ENCODE measurements at places on chromosomes 1 and 21. TPM values are rescaled to one million over a fixed set of nuclear protein-coding genes. Genes with fewer than 3 reads are reported as not detected.

DNA sequence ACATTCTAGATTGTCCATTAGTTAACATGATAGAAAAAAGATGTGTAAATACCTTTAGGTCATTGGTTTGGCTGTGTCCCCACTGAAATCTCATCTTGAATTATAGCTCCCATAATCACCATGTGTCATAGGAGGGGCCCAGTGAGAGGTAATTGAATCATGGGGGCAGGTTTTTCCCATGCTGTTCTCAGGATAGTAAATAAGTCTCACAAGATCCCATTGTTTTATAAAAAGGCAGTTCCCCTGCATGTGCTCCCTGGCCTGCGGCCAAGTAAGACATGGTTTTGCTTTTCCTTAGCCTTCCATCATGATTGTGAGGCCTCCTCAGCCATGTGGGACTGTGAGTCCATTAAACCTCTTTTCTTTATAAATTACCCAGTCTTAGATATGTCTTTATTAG, 32.5 kb upstream of the SLC44A5 start:
- H3K27ac ChIP-seq = no peak overlapping the region
- DNase-seq = no peak
- H3K4me1 ChIP-seq = no peaks in the 10 kb centered on the region
- no peak overlapping the region for H3K4me3 ChIP-seq

Gene SPOCD1
- 0.07 TPM for total RNA-seq

Gene CD84
- total RNA-seq = 14.9 TPM

Gene CELSR2
- 4.3 TPM for total RNA-seq

- no peak overlapping the region for H3K4me3 ChIP-seq
- no peaks in the 10 kb centered on the region for H3K4me1 ChIP-seq
- H3K27me3 ChIP-seq = no peaks in the 10 kb centered on the region
- H3K27ac ChIP-seq = no peak overlapping the region
- H3K36me3 ChIP-seq = no peaks in the 10 kb centered on the region
- no peak for DNase-seq
Measured at GRCh38 chr1:219292999-219293398, 119.3 kb downstream of the LYPLAL1 start.

Gene ETV3L
- not detected for total RNA-seq

DNA sequence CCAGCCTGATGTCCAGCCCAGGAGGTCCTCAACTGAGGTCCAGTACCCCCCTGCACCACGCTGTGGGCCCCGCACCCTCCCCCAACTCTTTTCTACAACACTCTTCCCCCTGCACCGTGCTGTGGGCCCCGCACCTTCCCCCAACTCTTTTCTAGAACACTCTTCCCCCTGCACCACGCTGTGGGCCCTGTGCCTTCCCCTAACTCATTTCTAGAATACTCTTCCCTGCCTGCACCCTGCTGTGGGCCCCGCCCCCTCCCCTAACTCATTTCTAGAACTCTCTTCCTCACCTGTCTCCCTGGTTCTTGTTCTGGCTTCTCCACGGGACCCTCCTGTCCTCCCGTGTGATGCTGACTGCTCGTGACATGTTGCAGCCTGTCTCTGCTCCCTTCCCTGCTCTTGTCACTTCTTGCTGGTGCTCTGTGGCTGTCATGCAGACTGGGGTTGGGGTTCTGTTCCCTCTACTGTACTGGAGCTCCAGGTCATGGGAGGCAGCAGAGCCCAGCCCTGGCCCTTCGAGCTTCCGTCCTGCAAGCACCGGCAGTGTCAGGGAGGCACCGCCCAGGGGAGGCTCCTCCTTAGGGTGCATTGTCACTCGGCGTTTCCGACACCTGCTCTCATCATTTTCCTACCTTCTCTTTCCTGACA, 160.1 kb upstream of the COL6A1 start:
- H3K36me3 ChIP-seq = peaks cover 2% of the 10 kb centered on the region
- peak; percentile 6 for DNase-seq
- no peak overlapping the region for H3K4me3 ChIP-seq
- peaks cover 38% of the 10 kb centered on the region for H3K4me1 ChIP-seq
- peaks cover 7% of the 10 kb centered on the region for H3K27me3 ChIP-seq

DNA sequence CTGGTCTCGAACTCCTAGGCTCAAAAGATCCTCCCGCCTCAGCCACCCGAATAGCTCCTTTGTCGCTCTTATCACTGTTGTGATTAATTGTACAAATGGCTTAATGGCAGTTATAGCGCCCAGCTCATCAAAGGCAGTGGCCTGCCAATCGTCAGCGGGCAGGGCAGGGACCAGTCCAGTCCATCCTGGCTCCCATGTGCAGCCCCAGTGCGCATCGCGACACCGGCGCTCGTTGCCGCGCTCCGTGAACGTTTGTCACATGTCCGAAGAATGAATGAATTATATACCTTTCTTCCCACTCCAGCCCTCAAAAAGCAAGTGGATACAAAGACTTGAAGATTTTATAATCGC, 18.4 kb downstream of the MTX1 start:
- peak overlapping the region; percentile 95 for H3K4me3 ChIP-seq
- DNase-seq = no peak
- H3K27ac ChIP-seq = peak overlapping the region; percentile 94
- H3K4me1 ChIP-seq = peaks cover 26% of the 10 kb centered on the region

- H3K4me1 ChIP-seq = no peaks in the 10 kb centered on the region
- no peak overlapping the region for H3K27ac ChIP-seq
- DNase-seq = no peak
- peaks cover 49% of the 10 kb centered on the region for H3K27me3 ChIP-seq
- H3K36me3 ChIP-seq = no peaks in the 10 kb centered on the region
Measured at GRCh38 chr1:61094677-61095469, 12.5 kb downstream of the NFIA start.

Gene PTCH2
- total RNA-seq = 0.59 TPM

DNA sequence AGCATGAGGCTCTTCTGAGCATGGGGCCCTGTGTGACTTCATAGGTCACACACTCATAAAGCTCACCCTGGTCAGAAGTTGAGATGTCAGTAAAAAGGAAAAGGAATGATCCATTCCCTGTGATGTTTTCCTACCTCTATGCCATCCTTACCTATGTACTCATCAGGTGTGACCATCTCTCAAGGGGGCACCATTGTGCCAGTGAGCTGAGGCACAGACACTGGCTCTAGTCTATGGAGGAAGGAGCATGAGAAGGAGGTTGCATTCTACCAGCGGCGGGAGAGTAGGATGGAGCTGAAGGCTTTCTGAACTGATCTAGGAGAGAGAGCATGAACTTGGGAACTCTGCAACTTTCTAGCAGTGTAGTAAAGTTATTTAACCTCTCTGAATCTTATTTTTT, 65.8 kb upstream of the RGL1 start:
- no peak for DNase-seq
- H3K36me3 ChIP-seq = peaks cover 4% of the 10 kb centered on the region
- no peak overlapping the region for H3K4me3 ChIP-seq
- H3K27ac ChIP-seq = no peak overlapping the region
- no peaks in the 10 kb centered on the region for H3K4me1 ChIP-seq

DNA sequence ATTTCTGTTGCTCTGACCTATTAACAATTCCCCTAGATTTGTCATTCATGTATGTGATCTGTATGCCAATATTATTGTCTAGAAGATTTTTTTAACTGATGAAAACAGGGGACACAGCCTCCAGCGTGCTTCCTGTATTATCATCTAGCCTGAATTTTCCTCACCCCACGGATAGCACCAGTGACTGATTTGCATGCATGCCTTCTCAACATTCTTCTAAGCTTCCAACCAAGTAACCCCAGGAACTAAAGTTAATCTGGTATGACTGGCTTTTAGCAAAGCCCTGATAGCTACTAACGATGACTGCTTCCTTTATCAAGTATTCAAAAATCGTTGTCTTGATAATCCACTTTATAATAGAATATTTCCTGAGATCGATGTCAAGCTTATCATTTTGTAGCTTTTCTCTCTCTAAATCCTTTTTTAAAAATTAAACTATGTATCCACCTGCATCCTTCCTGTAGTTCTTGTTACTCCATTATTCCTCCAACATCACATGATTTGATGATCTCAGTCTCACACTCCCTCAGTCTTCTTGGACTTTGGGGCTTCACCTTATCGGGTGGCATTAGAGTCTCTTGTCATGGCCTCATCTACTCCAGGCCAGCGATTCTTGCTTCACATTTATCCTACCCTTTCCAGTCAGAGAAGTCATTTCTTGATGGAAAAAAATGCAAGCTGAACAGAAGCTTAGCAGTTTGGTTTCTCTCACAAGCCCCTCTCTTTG, 19.0 kb downstream of the BCAR3 start:
- peaks cover 18% of the 10 kb centered on the region for H3K4me1 ChIP-seq
- no peaks in the 10 kb centered on the region for H3K27me3 ChIP-seq
- H3K36me3 ChIP-seq = peaks cover 26% of the 10 kb centered on the region
- no peak overlapping the region for H3K4me3 ChIP-seq
- no peak overlapping the region for H3K27ac ChIP-seq

GRCh38 chr1:23019863-23020625, 776 bp downstream of the KDM1A start:
- H3K36me3 ChIP-seq = peaks cover 29% of the 10 kb centered on the region
- H3K27ac ChIP-seq = peak overlapping the region; percentile 76
- DNase-seq = peak; percentile 14
- H3K27me3 ChIP-seq = peaks cover 2% of the 10 kb centered on the region
- peak overlapping the region; percentile 93 for H3K4me3 ChIP-seq

Gene TRPM2
- total RNA-seq = 6.7 TPM

Gene AIM2
- total RNA-seq = 101 TPM

DNA sequence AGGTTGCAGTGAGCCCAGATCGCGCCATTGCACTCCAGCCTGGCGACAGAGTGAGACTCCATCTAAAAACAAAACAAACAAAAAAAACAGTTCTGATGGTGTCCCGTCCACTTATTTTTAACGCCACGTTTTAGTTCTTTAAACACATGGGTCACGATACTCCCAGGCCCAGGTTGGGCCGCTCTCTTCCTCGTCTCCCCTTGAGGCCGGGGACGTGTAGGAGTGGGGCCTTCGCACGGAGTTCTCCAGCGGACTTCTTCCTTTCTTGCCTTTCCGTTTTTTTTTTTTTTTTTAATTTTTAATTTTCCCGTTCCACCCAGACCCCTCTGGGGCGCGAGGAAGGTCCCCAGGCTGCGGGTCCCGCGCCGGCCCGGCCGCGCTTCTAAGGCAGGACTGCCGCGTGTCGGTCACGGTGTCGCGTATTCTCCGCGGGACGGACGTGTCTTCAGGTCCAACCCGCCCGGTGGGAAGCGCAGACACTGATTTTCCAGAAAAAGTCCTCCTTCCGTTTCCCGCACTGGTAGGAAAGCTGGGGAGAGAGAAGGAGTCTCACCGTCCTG, 47.5 kb upstream of the SLC19A1 start:
- H3K27ac ChIP-seq = no peak overlapping the region
- DNase-seq = no peak
- peaks cover 8% of the 10 kb centered on the region for H3K4me1 ChIP-seq
- no peaks in the 10 kb centered on the region for H3K36me3 ChIP-seq

Gene TRNP1
- 0.85 TPM for total RNA-seq

Data from activated T-helper 2 cell treated with anti-CD3 and anti-CD28 coated beads, Interferon-gamma antibody, Interleukin-2, Interleukin-4, amounts not matched to agents 10 μg/mL and 5 μg/mL and 100 μg/mL, durations not matched to agents 14 hours and 24 hours and 36 hours (primary cell).